Activated CD4-positive, alpha-beta T cell treated with anti-CD3 and anti-CD28 coated beads for 48 hours (primary cell): ENCODE measurements at places on chromosomes 6 and 20.

DNA sequence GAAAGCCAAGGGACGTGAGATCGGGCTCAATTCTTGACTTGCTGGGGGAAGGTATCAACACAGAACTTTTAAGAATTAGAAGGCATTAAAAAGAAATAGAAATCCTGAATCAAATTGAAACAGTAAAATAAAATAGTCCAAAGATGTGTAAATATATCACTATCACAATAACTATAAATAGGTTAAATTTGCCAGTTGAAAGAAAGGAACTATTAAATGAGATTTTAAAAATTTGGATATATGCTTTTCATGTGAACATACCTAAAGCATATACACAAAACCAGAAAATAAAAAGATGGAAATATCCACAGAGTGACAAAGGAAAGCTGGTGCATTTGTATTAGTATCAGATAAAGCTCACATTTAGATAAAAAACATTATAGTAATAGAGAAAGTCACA, 152.4 kb upstream of the ESR1 start:
- no peak for DNase-seq

DNA sequence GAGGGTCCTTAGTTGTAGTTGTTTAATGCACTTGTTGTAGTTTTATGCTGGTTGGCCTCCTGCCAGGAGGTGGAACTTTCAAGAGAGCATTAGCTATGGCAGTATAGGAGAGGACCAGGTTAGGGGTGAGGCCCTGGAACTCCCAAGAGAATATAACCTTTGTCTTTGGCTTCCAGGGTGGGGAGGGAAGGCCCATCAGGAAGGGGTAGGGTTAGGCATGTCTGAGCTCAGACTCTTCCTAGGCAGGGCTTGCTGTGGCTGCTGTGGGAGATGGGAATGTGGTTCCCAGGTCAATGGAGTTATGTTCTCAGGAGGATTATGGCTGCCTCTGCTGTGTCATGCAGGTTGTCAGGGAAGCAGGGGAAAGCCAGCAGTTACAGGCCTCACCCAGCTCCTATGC, 20.0 kb upstream of the GABRR1 start:
- no peak for DNase-seq

- no peak for DNase-seq
Measured at GRCh38 chr6:150413781-150414281, 45.0 kb downstream of the IYD start.

- DNase-seq = no peak
Measured at GRCh38 chr6:8628736-8629135, 193.4 kb upstream of the SLC35B3 start.

- DNase-seq = no peak
Measured at GRCh38 chr20:62319346-62319909, 16.6 kb downstream of the ADRM1 start.
